T-cell (primary cell): ENCODE measurements at places on chromosomes 2 and 18. TPM values are rescaled to one million over a fixed set of nuclear protein-coding genes. Genes with fewer than 3 reads are reported as not detected.

- no peak overlapping the region for H3K4me3 ChIP-seq
- no peak overlapping the region for H3K27ac ChIP-seq
- H3K27me3 ChIP-seq = no peaks in the 10 kb centered on the region
- DNase-seq = no peak
- H3K36me3 ChIP-seq = no peaks in the 10 kb centered on the region
Observed at GRCh38 chr2:165529130-165529529, 59.6 kb downstream of the CSRNP3 start.

The AQP12A gene
- not detected for total RNA-seq

DNA sequence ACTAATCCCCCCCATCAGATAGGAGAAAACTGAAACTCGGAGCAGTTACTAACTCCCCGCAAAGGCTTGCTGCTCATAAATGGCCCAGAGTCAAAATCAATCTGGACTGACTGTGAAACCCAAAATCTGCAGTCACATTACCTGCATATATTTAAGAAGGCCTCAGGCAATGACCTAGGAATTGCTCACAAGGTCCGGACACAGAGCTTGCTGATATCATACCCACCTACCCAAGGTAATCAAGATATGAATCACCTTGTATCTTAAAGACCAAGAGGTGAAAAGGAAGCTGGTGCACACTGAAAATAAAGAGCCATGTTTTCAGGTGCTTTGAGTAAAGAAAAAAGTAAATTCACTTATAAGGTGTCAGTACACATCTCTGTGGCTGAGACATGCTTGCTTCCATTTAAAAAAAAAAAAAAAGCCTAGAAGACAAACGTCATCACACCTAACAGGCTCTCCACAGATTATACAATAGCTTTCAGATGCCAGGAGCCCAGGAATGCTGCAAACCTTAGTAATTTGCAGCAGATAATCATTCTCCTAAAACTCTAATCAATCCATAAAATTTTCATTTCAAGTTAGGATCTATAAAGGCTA is 195.4 kb downstream of the ZEB2 start:
- H3K4me3 ChIP-seq = no peak overlapping the region
- DNase-seq = no peak
- H3K27me3 ChIP-seq = no peaks in the 10 kb centered on the region
- peaks cover 15% of the 10 kb centered on the region for H3K4me1 ChIP-seq
- H3K36me3 ChIP-seq = no peaks in the 10 kb centered on the region
- H3K27ac ChIP-seq = peak overlapping the region; percentile 74

- H3K27ac ChIP-seq = no peak overlapping the region
- no peaks in the 10 kb centered on the region for H3K36me3 ChIP-seq
- H3K4me1 ChIP-seq = no peaks in the 10 kb centered on the region
Observed at GRCh38 chr2:39875182-39875913, 96.3 kb upstream of the THUMPD2 start.

The CCDC102B gene
- total RNA-seq = 7.0 TPM

The NAGK gene
- total RNA-seq = 117 TPM

- no peak overlapping the region for H3K4me3 ChIP-seq
- H3K36me3 ChIP-seq = no peaks in the 10 kb centered on the region
- no peak overlapping the region for H3K27ac ChIP-seq
- H3K4me1 ChIP-seq = no peaks in the 10 kb centered on the region
- no peaks in the 10 kb centered on the region for H3K27me3 ChIP-seq
- no peak for DNase-seq
Observed at GRCh38 chr18:74652392-74652988, 54.8 kb downstream of the ZNF407 start.

The MAPRE3 gene
- total RNA-seq = 4.7 TPM

DNA sequence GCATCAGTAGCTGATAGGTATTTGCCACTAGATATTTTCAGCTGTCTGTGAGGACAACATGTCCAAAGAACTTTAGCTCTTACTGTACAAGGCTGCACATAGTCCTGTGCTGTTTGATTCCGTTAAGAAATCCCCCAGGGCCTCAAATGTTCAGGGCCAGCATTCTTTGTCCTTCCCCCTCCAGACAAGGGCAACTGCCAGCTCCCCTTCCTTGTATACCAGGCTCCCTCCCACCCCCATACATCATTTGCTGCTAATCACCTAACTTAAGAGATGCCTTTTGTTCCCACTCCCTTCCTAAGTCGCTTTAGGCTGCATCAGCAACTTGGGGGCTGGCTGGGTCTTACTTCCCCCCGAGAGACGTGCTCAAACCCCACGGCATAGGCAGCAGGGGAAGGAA is 138.7 kb downstream of the CDH20 start:
- no peaks in the 10 kb centered on the region for H3K36me3 ChIP-seq
- no peaks in the 10 kb centered on the region for H3K27me3 ChIP-seq
- DNase-seq = no peak
- H3K27ac ChIP-seq = no peak overlapping the region

The TPO gene
- total RNA-seq = 0.26 TPM

The PHLPP1 gene
- total RNA-seq = 7.6 TPM

The CAVIN2 gene
- 0.26 TPM for total RNA-seq

GRCh38 chr2:108222261-108222660 is 17.5 kb upstream of the SULT1C3 start:
- H3K27ac ChIP-seq = no peak overlapping the region
- no peak overlapping the region for H3K4me3 ChIP-seq
- no peaks in the 10 kb centered on the region for H3K4me1 ChIP-seq
- no peaks in the 10 kb centered on the region for H3K27me3 ChIP-seq
- no peak for DNase-seq

DNA sequence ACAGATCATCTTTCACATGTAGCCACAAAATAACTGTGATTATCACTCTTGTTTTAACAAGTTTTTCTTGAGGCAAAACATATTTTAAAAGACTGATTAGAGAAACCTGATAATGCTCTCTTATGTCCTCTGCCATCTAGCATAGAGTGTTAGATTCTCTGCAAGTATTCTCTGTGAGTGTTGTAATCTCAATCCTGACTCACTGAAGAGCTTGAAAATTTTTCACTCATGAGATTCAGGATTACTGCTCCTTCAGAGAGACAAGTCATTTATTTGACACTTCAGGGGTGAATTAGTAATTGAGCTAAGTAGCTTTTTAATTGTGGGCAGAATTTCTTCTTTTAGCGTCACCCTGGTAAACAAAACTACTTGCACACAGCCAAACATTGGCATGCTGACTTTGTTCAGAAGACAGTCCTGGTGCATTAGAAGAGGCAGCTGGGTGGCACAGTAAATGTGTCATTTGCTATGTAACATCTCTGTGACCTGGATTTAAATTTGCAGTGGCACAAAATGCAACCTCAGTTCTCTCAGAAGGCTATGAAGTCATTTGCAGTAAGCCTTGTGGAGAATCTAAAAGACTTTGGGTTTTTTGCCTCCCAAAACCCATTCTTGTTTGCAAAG is 172.9 kb downstream of the LRP1B start:
- H3K36me3 ChIP-seq = no peaks in the 10 kb centered on the region
- no peaks in the 10 kb centered on the region for H3K4me1 ChIP-seq
- H3K27ac ChIP-seq = no peak overlapping the region
- DNase-seq = no peak

- H3K27ac ChIP-seq = peak within 1 kb of the TSS; percentile 90
- DNase-seq = peak; percentile 62
- peak within 1 kb of the TSS; percentile 72 for H3K4me3 ChIP-seq
- H3K4me1 ChIP-seq = peaks cover 27% of the 10 kb centered on the region
Observed at GRCh38 chr2:207165121-207166038, at the start of gene KLF7. Gene KLF7 (minus strand): TSS chr2:207165948. CDS start chr2:207165568, 380 bp downstream.

- peak overlapping the region; percentile 4 for H3K27ac ChIP-seq
- no peak overlapping the region for H3K4me3 ChIP-seq
- H3K4me1 ChIP-seq = peaks cover 55% of the 10 kb centered on the region
- no peaks in the 10 kb centered on the region for H3K36me3 ChIP-seq
- no peaks in the 10 kb centered on the region for H3K27me3 ChIP-seq
Observed at GRCh38 chr2:237900891-237901831, 41.7 kb downstream of the RAMP1 start.

GRCh38 chr2:218438596-218438995 is 19.7 kb downstream of the VIL1 start:
- no peak overlapping the region for H3K27ac ChIP-seq
- H3K27me3 ChIP-seq = no peaks in the 10 kb centered on the region
- no peaks in the 10 kb centered on the region for H3K36me3 ChIP-seq
- DNase-seq = no peak
- H3K4me1 ChIP-seq = no peaks in the 10 kb centered on the region

DNA sequence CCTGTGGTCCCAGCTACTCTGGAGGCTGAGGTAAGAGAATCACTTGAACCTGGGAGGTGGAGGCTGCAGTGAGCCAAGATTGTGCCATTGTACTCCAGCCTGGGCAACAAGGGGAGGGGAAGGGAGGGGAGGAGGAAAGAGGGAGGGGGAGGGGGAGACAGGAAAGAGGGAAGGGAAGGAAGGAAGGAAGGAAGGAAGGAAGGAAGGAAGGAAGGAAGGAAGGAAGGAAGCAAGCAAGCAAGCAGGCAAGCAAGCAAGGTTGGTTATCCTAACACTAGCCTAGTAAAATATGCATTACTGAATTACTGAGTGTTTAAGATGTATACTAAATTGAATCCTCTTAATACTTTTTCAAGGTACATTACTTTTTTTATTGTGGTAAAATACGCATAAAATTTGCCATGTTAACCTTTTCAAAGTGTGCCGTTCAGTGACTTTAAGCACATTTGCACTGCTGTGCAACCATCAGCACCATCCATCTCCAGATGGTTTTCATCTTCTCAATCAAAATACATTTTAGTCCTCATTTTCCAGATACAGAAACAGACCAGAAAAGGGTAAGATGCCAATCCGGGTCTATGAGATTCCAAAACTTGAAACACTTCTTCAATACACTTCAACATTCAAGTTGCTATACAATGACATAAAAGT is 28.9 kb downstream of the NCKAP1 start:
- H3K36me3 ChIP-seq = no peaks in the 10 kb centered on the region
- no peak overlapping the region for H3K27ac ChIP-seq
- no peak for DNase-seq
- H3K27me3 ChIP-seq = no peaks in the 10 kb centered on the region
- H3K4me3 ChIP-seq = no peak overlapping the region

- DNase-seq = no peak
- H3K4me1 ChIP-seq = no peaks in the 10 kb centered on the region
- H3K27ac ChIP-seq = no peak overlapping the region
- no peaks in the 10 kb centered on the region for H3K27me3 ChIP-seq
Observed at GRCh38 chr2:189281201-189281600, 101.6 kb upstream of the COL5A2 start.

DNA sequence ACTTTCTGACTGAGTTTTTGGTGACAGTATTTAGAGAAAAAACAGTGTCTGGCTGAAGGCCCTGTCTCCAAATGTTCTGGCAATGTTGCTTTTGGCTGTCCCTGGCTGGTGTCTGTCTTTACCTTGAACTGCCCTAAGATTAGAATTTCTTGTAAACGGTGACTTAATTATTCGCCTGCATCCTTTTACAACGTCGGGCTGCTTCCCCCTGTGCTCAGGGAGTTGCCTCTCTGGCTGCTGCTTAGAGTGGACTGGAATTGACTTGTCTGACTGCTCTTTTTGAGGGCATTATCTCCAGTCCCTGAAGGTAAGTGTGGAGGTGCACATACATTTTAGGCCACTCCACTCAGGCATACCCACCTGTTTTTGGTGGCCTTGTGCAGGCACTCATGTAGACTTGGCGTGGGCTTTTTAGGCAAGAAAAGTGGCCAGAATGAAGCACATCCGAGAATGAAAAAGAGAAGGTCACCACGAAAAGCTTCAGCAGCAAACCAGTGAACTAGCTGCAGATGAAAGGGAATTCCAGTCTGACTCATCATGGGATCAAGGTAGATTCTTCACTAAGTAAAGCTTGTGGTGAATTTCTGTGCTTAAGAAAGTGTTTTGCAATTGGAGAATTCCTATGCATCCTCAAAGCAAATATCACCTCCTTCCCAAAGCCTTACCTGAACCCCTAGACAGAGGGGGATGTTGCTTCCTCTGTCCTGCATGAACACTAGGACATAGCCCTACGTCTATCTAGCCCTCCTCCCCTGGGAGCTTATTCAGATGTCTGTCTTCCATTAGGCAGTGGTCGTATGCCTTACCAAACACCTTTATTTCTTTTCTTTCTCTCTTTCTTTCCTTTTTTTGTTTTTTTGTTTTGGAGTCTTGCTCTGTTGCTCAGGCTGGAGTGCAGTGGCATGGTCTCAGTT is 230.3 kb upstream of the TRIB2 start:
- peaks cover 46% of the 10 kb centered on the region for H3K4me1 ChIP-seq
- DNase-seq = no peak
- no peaks in the 10 kb centered on the region for H3K27me3 ChIP-seq
- H3K27ac ChIP-seq = peak overlapping the region; percentile 55

The GALNT14 gene
- not detected for total RNA-seq

- H3K4me3 ChIP-seq = no peak overlapping the region
- no peak overlapping the region for H3K27ac ChIP-seq
- DNase-seq = no peak
- no peaks in the 10 kb centered on the region for H3K36me3 ChIP-seq
- no peaks in the 10 kb centered on the region for H3K27me3 ChIP-seq
Observed at GRCh38 chr2:16038621-16039020, 98.3 kb downstream of the MYCN start.

GRCh38 chr2:46855805-46856204 is 59.8 kb downstream of the MCFD2 start:
- no peaks in the 10 kb centered on the region for H3K4me1 ChIP-seq
- H3K36me3 ChIP-seq = no peaks in the 10 kb centered on the region
- H3K27ac ChIP-seq = no peak overlapping the region
- no peak for DNase-seq

GRCh38 chr2:25684577-25685473 is 11.4 kb upstream of the DTNB start:
- H3K36me3 ChIP-seq = no peaks in the 10 kb centered on the region
- H3K4me3 ChIP-seq = no peak overlapping the region
- H3K27me3 ChIP-seq = no peaks in the 10 kb centered on the region

DNA sequence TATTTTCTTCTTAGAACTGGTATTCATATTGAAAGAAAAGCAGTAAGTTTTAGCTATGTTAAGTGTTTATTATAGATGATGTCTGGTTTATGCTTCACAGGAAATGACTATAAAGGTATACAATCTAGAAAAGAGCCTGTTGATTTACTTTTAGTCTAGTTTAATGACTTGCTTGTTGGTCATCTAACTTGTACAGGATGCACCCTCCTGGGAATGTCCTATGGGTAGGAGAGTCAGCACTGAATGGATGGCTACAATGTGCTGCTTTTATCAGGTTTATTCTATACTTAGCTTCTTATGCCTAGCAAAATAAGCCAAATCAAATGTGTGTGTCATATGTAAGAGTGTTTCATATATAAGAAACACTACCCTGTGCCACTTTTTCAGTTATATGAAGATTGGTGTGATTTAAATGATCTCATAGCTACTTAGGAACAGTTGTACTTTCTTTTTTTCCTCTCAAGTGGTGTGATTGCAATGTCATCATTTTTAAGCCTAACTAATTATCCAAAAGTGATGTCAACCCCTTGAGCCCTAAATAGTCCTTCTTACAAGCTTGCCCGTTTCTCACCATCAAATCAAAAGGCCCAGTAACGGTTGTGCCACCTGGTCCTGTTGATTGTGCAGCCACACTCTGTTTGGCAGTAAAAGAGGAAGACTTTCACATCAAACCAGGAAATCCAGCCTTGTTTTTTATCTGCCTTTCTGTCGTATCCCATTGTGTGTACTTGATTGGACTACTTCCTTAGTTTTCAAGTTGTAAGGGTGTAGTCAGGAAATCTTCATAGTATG is 176.0 kb downstream of the DIS3L2 start:
- no peak overlapping the region for H3K4me3 ChIP-seq
- H3K36me3 ChIP-seq = peaks cover under 1% of the 10 kb centered on the region
- DNase-seq = no peak
- H3K27ac ChIP-seq = no peak overlapping the region
